ENCODE measurements at places on chromosomes 1 and 21.

DNA sequence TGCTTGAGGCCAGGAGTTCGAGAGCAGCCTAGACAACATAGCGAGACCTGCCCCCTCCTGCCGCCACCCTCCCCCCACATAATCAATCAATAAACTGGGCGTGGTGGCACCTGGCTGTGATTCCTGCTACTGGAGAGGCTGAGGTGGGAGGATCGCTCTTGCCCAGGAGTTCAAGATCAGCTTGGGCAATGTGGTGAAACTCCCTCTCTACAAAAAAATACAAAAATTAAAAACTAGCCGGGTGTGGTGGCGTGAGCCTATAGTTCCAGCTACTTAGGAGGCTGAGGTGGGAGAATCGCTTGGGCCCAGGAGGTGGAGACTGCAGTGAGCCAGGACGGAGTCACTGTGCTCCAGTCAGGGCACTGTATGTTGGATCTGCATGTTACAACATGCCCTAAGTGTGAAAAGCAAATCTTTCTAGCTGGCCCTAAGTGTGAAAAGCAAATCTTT lies 7.0 kb upstream of the MDM4 start:
- no peak for DNase-seq

GRCh38 chr1:206427291-206427690 lies 43.0 kb upstream of the IKBKE start:
- DNase-seq: no peak

- DNase-seq: no peak
These were observed 12.0 kb upstream of the VWA5B1 start for GRCh38 chr1:20278692-20279130.

DNA sequence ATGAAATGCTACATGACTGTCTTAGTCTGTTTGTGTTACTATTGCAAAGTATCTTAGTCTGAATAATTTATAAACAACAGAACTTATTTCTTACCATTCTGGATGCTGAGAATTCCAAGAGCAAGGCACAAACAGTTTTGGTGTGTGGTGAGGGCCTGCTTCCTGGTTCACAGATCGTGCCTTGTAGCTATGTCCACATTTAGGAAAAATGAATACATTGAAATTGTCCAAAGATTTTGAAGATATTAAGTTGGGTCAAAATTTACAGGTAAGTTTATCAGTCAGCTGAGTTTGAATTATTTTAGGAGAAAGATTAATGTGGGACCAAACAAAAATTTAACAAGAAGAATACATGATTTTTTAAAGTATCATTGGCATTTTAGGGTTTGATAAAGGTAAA lies 293.5 kb downstream of the LTN1 start:
- DNase-seq: no peak

GRCh38 chr1:232534552-232535517 lies 95.1 kb downstream of the SIPA1L2 start:
- DNase-seq: no peak

DNA sequence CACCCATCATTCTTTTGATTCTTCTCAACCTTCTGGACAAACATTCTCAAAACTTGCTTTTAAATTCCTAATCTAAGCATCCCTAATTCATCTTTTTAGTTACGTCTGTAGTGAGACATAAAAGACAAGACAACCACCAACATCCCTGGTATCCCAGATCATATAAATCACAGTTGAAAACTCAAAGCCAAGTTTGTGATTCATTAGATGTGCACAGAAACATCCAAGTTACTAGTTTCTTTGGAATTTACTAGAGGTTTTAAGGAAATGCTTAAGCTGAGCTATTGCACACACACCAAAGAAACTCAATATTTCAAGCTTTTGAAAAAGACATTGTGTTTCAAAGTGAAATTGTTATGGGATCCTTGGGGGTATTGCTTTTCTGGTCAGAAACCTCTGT lies 47.6 kb downstream of the ATP6V1G3 start:
- no peak for DNase-seq

- DNase-seq: no peak
These were observed 14.5 kb upstream of the NLRP3 start for GRCh38 chr1:247401310-247402119.

- DNase-seq: no peak
These were observed 2.1 kb downstream of the FAM163A start for GRCh38 chr1:179745131-179745611.

DNA sequence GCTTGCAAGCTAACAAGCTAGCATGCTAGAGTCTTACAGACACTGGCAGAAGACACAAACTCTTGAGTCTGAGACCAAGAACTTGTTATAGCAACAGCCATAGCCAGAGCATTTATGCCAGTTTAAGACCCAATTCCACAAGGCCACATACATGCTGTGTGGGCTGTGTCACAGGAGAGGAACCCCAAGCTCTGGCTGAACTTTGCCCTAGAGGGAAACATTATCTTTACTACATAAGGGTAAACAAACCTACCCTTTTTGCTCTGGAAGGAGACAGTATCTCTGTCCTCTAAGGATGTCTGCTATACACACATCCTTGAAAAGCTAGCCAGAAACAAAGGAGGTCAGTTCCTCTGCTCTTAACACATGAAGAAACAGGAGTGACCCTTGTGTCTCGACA lies 70.3 kb downstream of the HSF2BP start:
- DNase-seq: no peak

GRCh38 chr1:175480343-175480822 lies 263.0 kb downstream of the TNR start:
- no peak for DNase-seq

DNA sequence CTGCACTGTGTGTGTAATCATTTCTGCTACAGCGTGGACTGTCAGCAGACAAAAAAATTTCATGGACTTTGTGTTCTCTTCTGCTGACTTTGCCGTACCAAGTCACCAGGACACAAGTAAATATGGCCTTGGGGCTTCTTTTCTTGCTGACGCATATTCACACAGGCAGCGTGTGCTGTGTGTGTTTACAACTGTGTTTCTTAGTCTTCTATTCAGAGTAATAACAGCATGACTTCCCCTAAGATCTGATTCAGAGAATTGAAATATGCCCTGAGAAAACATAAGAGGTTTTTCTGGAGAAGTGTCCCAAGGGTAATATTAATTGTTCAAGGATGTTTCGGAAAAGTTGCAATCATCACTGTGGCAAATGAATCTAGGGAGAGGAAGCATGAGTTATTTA lies 47.1 kb upstream of the DYNLT5 start:
- DNase-seq: no peak

GRCh38 chr1:228851193-228851592 lies 115.9 kb downstream of the RHOU start:
- DNase-seq: no peak

DNA sequence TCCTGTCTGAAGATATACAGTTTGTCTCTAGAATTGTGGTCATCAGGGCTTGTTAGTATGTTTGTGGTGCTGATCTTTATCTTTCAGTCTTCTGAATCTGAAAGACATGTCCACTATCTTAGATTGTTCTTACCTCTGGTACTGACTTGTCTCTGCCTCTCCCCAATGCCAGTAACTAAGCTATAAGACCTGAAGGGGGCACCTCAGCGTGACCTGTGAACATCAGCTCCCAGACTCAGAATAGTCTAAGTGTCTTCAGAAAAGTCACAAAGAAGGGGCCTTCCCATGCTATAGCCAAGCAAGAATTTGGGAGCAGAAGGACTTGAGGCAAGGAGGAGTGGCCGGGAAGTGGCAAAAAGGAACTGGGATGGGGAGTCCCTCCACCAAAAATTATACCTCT lies 178.1 kb downstream of the NTNG1 start:
- no peak for DNase-seq

- no peak for DNase-seq
These were observed 10.3 kb downstream of the FBXO28 start for GRCh38 chr1:224124220-224124619.

Data from DMS 273 treated with DMSO at 0.1 percent for 48 hours (cell line).